Kidney (tissue), 22 donors: ENCODE measurements at places on chromosomes 4 and X. TPM values are rescaled to one million over a fixed set of nuclear protein-coding genes. Genes with fewer than 3 reads are reported as not detected.

Gene NAP1L2
- 11.0 TPM for polyA plus RNA-seq

Gene PRRG1
- polyA plus RNA-seq = 5.8 TPM

Gene KIAA1210
- polyA plus RNA-seq = not detected

Gene CTPS2
- 5.9 TPM for polyA plus RNA-seq
